ENCODE measurements at places on chromosomes 7 and 10.
A peak's percentile ranks its signal among the peaks of the same experiment; 100 is the strongest.

DNA sequence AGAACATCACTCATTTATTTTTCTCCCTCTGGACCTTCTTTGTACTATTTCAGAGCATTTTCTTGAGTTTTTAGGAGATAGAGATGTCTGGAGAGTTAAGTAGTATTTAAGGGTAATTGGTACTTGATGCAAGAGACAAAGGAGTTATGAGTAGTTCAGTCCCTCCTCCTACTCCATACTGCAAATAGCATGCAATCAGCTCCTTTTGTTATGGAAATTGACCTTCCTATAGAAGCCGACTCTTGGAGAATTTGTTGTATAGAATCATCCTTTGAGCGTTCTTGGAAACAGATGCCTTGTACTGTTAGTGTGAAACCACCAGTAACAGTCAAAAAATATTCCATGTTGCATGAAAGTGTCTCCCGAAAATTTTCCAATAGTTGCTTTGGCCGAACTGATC, 428.2 kb upstream of the GALNT17 start:
- DNase-seq: no peak

DNA sequence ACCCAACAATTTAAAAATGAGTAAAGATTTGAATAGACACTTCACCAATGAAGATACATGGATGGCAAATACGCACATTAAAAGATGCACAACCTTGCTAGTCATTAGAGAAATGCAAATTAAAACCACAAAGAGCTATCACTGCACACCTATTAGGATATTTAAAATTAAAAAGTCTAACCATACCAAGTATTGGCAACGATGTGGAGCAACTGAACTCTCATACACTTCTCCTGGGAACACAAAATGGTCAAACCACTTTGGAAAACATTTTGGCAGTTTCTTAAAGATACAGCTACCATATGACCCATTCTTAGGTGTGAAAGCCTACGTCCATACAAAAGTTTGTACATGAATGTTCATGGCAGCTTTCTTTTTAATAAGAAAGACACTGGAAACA, 36.1 kb downstream of the DCLRE1C start:
- no peak for DNase-seq

- DNase-seq: no peak
Measured at GRCh38 chr7:127933146-127933545, 98.1 kb downstream of the LRRC4 start.

GRCh38 chr7:11336432-11336831, 362.8 kb downstream of the PHF14 start:
- no peak for DNase-seq

- DNase-seq: no peak
Measured at GRCh38 chr7:64666663-64667050, 724 bp downstream of the ZNF107 start.

- no peak for DNase-seq
Measured at GRCh38 chr10:68231817-68232251, at the start of gene ATOH7. ATOH7 (minus strand) TSS chr10:68232113; CDS start chr10:68231677, 436 bp downstream.

GRCh38 chr7:39749177-39749576, 125.8 kb downstream of the RALA start:
- no peak for DNase-seq

DNA sequence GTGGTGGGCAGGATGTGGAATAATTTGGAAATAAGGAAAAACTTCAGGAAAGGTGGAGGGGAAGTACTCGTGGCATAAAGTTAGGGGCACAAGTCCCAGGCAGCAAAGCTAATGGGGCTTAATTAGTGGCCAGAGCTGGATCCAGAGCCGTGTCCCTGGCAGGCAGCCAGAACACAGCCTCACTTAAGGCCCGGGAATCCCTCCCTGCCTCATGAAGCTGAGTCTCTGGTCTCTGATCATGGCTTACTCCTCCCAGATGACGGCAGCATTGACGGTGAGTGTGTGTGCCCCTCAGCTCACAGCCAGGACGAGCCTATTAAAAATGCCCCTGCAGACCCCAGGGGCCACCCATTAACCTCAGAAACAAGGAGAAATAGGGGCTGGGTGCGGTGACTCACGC, 48.2 kb upstream of the NPTX2 start:
- DNase-seq: no peak

DNA sequence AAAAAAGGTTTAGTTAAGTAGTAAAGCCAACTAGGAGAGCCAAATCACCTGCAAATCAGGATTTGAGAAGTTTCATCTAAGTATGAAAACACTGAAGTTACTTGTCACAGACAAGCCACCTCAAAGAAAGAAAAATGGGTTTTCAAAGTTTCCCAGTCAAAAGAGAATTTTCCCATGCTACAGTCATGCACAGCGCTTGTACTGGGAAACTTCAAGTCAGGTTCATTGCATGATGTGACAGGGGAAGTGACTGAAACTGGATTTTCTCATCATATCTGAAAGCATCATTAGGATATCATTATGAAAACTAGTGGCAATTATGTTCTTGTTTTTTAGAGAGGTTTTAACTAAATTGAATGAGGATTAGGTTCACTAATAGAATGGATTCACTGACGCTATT, 167.0 kb downstream of the SGMS1 start:
- DNase-seq: no peak

DNA sequence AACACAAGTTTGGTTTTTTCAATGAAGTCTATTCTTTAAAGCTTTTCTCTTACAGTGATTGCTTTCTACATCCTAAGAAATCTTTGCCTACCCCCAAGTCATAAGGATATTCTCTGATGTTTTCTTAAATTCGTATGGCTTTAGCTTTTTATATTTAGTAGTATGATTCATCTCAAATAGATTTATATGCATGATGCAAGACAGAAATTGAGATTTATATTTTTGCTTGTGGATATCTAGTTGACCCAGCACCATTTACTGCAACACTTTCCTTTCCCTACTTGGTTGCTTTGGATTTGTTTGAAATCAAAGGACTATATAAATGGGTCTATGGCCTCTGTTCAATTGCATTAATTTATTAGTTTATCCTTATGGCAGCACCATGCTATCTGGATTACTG, 113.9 kb downstream of the ZNF438 start:
- no peak for DNase-seq

- DNase-seq: no peak
Measured at GRCh38 chr10:44386546-44387052, 1.7 kb upstream of the CXCL12 start.

DNA sequence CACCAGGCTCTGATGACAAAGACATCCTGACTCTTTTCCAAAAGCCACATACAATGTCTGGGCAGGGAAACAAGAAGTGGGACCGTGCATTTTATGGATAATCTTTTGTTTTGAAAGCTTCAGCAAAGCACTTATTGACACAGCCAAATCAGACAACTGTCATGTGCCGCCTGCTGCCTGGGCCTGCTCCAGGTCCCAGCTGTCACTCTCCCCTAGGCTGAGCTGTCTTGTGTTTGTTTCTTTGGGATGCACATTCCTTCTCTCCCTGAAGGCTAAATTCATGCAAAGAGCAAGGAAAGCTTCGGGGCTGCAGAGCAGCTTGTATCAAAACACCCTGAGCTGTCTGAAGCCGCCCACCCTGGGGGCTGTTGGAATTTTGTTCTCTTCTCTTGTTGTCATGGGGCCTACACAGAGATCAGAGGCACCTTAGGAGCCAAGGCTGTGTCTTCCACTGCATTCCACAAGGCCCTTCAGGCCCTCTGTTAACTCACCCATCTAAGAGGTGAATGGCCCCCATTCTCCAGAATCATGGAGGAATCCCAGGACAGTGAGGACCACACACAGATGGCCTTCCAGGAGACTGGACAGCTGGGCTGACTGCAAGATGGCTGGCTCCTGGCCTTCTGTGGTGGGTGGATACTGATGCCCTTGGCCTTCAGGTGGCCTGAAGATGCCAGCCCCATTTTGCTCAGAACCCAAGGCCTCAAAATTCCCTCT, 17.8 kb upstream of the SLC18A2 start:
- no peak for DNase-seq

DNA sequence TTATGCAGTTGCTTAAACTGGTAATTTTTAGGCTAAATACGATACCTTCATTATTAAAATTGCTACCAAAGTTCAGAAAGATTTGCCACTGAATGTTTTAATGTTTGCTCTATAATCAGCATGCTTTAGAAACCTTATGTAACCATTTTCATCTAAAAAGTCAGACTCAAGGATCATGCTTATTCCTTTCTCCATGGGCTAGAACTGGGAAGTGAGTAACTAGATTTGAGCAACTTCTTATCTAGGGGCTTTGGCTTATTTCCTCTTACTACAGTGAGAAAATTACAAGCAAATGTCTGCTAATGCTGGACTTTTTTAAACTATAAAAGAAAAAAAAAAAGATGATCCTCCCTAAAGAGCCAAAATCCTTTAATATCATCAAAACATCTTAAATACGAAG, 215.9 kb downstream of the CRPPA start:
- DNase-seq: no peak

DNA sequence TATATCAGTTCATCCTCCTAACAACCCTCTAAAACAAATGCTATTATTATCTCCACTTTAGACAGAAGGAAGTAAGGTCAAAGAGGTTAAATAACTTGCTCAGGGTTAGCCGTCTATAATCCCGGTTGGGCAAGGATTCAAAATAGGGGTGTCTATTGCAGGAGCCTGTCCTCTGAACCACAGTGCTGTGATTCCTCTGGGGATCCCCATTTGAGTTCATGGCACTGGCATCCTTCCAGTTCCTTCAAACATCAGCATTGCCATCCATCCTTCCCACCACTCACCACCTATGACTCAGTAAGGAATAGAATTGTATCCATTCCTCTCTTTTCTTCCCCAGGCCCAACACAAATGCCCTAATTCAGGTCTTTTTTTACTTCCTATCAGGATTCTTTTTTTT, 25.6 kb downstream of the HPS6 start:
- no peak for DNase-seq

DNA sequence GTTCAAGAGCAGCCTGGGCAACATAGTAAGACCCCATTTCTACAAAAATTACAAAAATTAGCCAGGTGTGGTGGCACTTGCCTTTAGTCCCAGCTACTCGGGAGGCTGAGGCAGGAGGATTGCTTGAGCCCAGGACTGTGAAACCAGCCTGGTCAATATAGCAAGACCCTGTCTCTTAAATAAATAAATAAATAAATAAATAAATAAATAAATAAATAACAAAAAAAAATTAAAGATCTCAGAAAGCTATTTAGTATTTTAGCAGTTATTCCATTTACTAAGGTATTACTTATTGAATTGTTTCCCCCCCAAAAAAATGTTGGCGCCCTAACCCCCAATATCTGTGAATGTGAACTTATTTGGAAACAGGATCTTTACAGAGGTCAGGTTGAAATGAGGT, 50.8 kb upstream of the CPN1 start:
- no peak for DNase-seq

- DNase-seq: no peak
Measured at GRCh38 chr10:121680879-121681655, 82.8 kb upstream of the FGFR2 start.

GRCh38 chr7:103797647-103798307, 191.7 kb downstream of the RELN start:
- no peak for DNase-seq

DNA sequence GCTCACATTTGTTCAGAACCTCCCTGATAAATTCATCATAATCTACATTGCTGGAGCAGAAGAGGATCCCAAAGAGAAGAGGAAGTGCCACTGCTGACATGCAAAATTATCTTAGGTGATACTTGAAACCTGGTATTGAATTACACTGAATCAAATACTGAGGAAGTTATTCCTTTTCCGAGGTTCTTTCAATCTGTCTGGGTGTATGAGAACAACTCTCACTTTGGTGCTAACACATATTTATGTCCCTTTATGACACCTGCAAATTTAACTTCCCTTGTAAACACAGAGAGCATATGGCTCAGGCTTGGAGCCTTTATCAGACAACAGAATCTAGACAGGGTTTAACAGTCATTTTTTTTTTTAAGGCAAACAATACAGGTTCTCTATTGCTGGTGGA, 131.4 kb downstream of the SRPK2 start:
- no peak for DNase-seq

GRCh38 chr10:117533507-117534281, 8.9 kb upstream of the EMX2 start:
- no peak for DNase-seq

GRCh38 chr7:55066524-55066923, 47.7 kb downstream of the EGFR start:
- DNase-seq: no peak

GRCh38 chr10:44771233-44771995, 139.7 kb upstream of the TMEM72 start:
- DNase-seq: no peak

DNA sequence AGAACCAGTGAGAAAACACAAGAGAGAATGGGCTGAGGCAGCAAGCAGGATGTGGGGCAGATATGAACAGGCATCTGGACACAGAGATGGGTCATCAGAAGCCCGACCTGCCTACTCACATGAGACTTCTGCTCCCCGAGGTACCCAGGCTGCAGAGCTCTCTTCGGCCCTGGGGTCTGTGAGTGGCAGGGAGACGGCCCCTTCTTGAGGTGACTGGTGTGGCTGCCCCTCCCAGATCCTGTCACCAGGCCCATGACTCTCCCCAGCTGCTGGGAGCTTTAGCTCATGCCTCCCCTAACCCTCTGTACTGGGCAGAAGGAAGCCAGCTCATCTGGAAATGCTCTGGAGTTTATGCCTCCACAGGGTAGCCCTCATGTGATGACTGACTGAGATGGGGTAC, 157.6 kb upstream of the PCBD1 start:
- DNase-seq: no peak

- no peak for DNase-seq
Measured at GRCh38 chr10:30589441-30589840, 40.1 kb downstream of the LYZL2 start.

DNA sequence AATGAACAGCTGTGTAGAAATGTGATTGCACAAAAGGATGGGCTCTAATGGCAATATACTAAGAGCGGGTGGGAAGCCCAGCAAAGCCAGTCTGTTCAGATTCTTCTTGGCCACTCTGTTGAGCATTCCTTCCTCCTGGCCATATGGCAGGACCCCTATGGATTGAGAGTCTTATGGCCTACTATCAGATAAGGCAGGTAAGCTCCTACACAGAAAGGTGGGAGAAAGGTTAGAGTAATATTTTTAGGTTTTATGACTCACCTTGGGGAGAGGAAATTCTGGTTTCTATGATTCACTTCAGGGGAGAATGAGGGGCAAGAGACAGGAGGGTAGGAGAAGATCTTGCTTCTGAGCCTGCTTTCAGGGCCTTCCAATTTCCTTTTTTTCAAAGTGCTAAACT, 15.1 kb upstream of the AKR1B10 start:
- no peak for DNase-seq

GRCh38 chr10:104339469-104340110, 1.3 kb upstream of the ITPRIP start:
- peak; percentile 60 for DNase-seq

GRCh38 chr10:64379898-64380297, 858.7 kb downstream of the REEP3 start:
- DNase-seq: no peak
